ENCODE measurements at places on chromosomes 6 and 20.

DNA sequence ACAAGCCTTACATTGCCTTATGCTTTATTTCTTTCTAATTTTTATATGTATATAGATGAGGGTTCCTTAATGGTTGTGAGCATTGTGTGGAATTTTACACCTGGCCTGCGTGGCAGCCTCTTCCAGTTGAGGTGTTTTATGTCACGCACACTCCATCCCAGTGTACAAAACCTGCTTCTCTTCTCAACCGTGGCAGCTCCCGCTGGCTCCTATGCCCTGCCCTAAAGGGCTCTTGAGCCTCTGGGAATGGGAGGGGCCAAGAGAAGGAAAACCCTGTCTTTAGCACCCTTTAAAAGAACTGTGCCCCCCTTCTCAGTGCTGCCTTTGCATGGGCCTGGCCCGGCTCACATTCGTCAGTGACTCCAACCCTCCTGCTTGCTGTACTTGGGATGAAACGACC, 4.3 kb upstream of the DNAJC5 start:
- DNase-seq, result no peak

DNA sequence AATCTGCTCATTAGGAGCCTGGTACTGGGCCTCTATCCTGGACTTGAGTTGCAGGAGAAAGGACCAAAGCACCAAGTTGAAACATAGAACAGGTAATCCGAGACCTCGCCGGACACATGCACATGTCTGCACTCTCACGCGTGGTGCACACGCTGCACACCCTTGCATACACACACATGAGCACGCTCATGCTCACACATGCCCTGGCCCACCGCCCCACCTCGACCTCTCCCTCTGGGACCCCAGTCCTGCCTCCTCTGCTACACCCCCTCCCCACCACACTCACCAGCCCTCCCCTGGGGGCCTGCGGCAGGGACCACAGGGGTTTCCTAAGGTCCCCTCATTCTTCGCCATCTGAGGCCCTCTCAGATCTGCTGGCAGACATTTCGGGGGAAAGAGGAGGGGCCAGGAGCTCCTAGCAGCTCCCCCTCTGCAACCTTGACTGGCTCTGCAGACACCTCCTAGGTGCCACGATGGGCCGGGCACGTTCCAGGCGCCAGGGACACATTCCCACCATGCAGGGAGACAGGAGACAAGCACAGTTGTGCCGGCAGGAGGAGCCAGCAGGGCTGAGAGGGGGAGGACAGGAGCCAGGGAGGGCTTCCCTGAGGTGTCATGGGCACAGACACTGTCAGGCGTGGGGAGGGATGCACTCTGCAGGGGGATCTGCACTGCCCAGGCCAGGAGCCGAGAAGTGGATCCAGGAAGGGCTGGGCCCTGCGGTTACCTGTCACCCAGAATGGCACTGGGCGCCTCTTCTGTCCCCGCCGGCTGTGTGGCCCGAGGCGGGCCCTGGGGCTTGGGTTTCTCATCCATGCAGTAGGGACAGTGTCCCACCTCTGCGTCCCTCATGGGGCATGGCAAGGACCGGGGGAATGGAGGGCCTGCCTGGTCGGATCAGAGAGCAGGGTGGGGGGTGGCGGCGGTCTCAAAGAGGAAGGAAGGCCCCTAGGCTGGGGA, 25.6 kb upstream of the LSM14B start:
- no peak for DNase-seq

GRCh38 chr6:134166511-134167261, 114.3 kb upstream of the SLC2A12 start:
- no peak for DNase-seq

- peak; percentile 36 for DNase-seq
Measured at GRCh38 chr20:53734006-53734688, 140.5 kb upstream of the ZNF217 start.

DNA sequence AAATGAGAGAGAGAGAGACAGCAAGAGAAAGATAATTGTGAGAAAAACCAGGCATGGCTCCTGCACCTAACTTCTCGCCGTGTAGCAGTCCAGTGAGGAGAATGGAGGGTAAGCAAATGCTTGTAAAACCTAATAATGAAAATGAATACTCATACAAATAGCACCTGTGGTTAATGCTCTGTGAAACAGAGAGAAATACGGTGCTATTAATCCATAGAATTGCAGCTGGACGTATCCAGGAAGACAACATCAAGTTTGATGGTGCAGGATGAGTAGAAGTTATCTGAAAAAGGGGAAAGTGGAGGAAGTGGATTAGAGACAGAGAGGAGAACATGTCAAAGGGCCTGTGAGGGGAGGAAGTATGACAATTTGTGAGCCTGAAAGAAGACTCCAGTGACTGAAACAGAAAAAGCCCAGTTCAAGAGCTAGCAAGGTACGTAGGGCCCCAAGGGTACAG, 89.4 kb upstream of the PAK5 start:
- no peak for DNase-seq

DNA sequence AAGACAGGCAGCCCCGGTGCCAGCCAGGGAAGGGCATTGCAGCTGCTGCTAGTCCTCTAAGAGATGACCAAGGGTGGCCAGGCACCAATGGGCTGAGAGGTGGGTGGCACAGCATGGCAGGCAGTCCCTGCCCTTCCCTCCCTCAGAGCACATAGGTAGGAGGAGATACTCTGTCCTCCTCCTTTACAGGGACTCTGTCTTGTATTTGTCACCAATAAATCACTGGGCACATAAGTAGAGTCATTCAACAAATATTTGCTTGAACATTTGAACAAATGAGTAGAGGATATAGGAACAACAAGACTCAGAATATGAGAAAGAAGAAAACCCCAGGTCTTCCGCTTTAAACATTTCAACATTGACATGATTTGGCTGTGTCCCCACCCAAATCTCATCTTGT, 69.4 kb upstream of the CLDN20 start:
- DNase-seq, result no peak

DNA sequence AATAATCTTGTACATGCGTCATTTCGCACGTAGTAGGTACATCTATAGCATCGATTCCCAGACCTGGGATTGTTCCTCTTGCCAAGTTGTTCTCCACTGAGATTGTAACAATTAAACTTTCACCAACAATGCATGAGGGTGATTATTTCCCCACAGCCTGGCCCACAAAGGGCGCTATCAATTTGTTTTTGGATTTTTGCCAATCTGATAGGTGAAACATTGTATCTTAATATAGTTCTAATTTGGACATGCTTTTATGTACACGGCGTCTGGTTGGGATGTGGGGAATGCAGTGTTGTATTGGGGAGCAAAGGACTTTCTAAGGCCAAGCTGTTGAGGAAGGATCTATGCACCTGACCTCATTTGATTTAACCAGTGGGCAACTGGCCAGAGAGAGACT, 59.5 kb downstream of the VEGFA start:
- DNase-seq, result no peak

DNA sequence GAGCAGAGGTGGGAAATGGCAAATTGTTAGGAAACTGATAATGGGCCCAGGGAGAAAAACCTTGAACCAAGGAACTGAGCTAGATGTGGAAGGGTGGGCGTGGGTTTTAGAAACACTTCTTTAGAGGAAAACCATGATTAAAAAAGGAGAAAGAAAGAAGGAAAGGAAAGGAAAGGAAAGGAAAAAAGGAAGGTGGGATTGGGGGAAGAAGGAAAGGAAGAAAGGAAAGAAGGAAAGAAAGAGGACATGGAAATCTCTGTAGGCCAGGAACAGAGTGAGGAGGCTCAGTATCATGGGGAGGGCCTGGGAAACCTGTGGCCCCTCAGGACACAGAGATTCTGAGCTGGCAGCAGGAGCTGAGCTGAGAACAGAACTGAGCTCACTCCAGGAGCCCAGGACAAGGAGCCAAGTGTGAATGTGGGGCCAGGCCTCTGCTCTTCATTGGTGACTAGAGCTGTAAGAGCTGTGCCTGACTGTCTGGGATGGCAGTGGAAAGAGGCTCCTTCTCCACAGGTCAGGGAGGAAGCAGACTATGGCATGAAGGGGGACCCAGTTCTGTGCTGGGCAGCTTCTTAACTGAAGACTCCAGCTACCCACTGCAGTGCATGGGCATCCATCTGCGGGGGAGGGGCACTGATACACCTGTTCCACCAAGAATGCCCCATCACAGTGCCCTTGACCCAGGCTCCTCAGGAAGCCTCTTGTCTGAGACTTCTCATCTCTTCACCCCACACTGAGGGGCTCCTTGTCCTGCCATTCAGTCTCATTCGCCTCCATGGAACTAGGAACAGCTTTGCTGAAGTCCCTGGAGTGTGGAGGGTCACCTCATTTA, 116.1 kb upstream of the BACH2 start:
- DNase-seq, result no peak

DNA sequence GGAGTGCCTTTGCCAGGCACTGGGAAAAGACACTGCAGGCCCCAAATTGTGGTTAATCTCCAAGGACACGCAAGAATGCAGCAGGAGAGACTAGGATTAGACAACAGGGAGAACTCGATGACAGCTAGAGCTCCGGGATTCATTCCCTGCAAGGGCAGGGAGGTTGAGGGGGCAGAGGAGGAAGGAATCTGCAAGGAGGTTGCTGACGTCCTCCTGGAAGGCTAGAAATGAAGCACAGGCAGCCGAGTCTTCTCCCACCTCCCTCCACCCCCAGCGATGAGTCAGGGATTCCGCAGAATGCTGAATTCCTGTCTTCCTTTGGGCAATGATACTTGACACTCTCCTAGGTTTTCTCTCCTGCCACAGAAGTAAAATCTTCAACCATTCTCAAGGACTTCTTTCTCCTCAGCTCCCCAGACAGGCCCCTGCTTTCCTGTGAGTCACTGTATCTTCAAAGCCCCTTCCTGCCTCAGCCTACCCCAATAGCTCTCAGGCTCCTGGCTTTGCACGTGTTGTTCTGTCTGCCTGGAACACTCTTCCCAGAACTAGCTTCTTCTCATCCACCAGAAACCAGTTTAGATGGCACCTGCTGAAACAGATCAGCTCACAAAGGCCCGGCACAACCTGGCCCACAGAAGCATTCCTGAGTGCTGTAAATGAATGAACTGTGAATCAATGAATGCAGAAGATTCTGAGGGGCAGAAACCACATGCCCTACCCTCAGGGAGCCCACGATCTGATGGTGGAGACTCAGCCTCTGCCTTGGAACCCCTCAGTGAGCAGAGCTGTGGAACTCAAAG, 85.6 kb downstream of the MRPL14 start:
- DNase-seq, result peak; percentile 92

- peak; percentile 80 for DNase-seq
Measured at GRCh38 chr20:48787861-48788375, 39.9 kb downstream of the PREX1 start.

GRCh38 chr6:11492464-11493290, 44.9 kb upstream of the TMEM170B start:
- DNase-seq, result peak; percentile 63

- DNase-seq, result no peak
Measured at GRCh38 chr20:34282041-34282440, 21.1 kb downstream of the AHCY start.

DNA sequence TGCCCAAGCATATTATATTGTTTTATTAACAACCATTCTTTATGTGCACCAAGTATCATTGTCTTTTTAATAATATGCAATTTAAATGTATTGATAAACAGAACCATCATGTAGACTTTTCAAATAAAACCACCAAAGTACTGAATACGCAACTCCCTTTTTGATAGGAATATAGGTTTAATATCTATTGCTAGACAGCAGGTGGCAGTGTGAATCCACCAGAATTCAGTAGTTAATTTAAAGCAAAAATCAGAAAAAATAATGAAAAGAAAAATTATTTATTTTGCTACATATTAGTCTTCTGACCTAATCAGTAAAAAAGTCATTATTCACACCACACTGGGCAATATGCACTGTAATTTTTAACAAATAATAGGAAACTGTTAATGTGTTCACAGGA, 143.7 kb downstream of the KLHL32 start:
- peak; percentile 35 for DNase-seq
